Femur (tissue), 1 donor: ENCODE measurements at places on chromosomes 7 and 10.

DNA sequence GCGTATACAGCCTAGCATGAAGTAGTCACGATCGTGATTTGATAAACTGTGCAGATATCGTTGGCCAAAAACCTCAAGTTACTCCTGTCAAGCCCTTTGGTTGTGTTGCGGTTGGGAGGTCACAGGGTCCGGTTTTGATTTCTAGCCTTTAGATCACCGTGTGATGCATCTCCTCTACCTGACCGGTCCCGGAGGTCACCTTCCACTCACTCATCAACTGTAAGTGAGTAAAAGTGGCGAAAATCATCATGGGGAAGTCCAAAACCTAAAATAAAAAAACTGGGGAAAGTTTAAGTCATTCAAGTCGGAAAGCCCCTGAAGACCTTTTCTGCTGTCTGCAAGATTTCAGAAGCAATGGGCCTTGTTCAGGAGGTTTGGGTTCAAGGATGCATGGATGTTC, 62.8 kb downstream of the ADARB2 start:
- no peak for DNase-seq

GRCh38 chr7:119026391-119026790, 801.9 kb downstream of the ANKRD7 start:
- DNase-seq: no peak

DNA sequence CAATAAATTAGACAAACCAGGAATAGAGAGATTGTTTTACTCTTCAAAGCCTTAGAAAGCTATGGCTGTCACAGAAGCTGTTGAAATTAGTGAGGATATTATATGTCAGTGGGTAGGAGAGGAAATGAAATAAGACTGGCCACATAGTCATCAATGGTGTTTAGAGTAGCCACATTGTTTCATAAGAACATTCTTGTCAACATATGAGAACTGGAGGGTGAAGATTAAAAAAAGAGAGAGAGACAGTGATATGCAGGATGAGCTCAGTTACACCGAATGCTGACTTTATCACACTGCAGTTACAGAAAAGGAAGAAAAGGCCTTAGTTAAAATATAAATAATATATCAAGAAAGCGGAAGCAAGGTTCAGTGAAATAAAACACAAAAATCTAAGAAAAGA, 412.0 kb downstream of the CNTNAP2 start:
- DNase-seq: no peak

DNA sequence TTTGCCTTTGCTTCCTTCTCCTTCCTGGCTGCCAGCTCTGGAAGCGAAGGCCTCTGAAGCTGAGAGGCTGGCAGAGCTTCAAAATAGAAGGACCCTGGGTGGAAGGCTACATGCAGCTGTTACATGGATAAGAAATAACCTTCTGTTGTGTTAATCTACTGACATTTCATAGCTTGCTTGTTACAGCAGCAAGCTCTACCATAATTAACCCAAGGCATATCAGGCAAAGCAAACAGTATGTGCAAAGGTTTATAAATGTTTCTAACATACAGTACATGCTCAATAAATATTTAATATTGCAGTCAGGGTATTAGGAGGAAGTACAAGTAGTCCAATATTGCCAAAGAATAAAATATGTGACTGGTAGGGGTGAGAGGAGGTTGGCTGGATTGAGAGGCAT, 55.6 kb upstream of the MKLN1 start:
- no peak for DNase-seq

- DNase-seq: no peak
Observed at GRCh38 chr10:47035819-47036337, 124.7 kb downstream of the PTPN20 start.

- no peak for DNase-seq
Observed at GRCh38 chr7:38507384-38507783, 123.8 kb downstream of the AMPH start.

- peak; percentile 50 for DNase-seq
Observed at GRCh38 chr7:6705959-6706665, 635 bp downstream of the ZNF12 start.

DNA sequence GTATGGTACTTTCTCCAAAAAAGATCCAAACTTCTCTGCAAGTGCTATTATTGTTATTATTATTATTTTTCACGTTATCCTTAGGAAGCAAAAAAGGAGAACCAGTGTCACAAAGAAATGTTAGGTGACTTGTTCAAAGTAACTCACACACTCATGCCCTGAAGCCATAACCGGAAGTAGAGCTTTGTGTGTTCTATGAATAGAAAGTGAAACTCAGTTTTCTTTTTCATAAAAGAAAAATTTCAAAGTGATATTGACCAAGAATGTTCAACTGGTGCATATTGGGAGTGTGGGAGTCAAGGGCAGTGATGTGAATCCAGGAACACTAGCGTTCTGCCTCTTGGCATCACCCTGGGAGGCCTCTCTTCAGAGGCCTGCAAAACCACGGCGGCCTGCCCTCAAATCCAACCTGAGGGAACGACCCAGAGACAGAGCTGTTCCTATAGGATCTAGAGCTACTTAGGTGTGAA, 106.1 kb downstream of the PRKCQ start:
- DNase-seq: no peak

DNA sequence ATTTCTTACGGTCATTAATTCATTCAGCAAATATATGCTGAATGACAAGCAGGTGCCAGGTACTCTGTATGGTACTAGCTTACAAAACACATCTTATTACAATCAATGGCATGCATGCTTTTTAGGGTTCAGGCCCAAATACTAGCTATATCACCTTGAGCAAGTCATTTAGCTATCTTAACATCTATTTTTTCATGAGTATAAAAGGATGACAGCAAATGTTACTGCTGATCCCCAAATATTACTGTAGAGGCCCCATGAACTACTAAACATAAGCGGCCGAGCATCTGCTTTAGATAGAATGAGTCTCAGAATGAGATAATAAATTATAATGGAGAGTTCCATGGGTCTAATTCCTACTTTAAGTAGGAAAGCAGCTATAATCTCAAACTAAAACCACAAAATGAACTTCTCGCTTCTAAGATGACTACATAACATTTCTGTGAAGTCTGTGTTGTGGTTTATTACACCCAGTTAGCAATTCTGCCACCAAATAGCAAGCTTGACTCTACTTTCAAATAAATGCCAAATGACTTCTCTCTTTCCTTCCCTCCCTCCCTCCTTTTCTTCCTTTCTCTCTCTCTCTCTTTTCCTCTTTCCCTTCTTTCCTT, 113.7 kb upstream of the LRRN3 start:
- no peak for DNase-seq

GRCh38 chr10:6537770-6538169, 42.3 kb downstream of the PRKCQ start:
- peak; percentile 43 for DNase-seq

DNA sequence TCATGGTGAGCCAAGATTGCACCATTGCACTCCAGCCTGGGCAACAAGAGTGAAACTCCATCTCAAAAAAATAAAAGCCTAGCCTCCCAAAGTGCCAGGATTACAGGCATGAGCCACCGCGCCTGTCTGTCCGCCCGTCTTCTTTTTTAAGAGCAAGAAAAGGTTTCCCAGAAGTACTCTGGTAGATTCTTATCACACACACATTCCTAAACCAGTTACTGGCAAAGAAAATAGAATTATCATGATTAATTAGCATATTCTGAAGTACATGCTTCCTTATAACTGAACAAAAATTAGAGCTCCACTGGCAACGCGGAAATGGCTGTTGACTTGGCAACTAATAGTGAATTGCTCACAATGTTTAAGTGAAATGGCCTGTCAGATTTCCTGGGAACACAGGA, 87.0 kb downstream of the ADK start:
- no peak for DNase-seq

GRCh38 chr10:51590818-51591217, 108.6 kb downstream of the CSTF2T start:
- DNase-seq: no peak
